ENCODE measurements at places on chromosomes 12 and 14. TPM values are rescaled to one million over a fixed set of nuclear protein-coding genes. Genes with fewer than 3 reads are reported as not detected.

GRCh38 chr12:27779920-27780611 is at the start of the genes KLHL42 and MANSC4:
Gene KLHL42, plus strand, starts transcription at chr12:27780233. Its CDS starts 98 bp downstream, at chr12:27780331.
Gene MANSC4, minus strand, starts transcription at chr12:27780236. Its CDS starts 8,960 bp downstream, at chr12:27771276.
- H3K27ac ChIP-seq = peak within 1 kb of the TSS; percentile 85
- peak; percentile 54 for DNase-seq
- no peaks in the 10 kb centered on the region for H3K27me3 ChIP-seq
- H3K4me1 ChIP-seq = peaks cover 14% of the 10 kb centered on the region

DNA sequence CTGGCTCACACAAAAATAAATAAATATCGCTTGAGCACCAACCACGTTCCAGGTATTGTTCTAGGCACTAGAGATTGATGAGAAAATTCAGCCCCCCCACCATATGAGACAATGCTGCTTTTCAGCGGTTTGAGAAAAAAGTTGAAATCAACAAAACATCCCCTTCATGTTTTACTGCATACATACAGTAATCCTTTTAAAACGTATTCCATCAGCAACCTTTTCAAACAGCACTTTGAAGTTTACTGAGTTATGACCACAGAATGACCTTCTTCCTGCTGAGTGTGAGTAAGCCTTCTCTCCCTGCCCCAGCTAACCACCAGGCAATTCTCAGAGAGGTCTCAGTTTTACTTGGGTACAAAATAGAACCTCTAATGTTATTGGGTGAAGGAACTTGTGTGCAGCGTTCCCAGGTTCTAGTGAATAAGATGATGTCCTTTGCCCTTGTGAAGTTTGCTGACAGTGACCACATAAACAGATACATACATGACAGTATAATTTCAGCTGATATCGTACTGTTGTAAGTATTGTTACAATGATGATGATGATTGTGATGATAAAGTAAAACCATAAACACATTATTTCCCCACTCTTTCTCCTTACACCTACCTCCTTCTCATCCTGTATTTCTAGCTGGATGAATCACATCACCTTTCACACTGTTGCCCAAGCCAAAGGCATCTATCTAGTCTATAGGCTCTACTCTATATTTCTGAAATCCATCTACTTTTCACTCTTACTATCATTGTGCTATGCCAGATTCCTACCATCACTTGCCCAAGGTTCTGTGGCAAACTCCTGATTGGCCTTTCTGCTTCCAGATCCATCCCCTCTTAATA is 124.4 kb upstream of the KRR1 start:
- no peak overlapping the region for H3K27ac ChIP-seq
- H3K4me3 ChIP-seq = no peak overlapping the region
- H3K4me1 ChIP-seq = no peaks in the 10 kb centered on the region
- no peaks in the 10 kb centered on the region for H3K36me3 ChIP-seq
- DNase-seq = no peak
- no peaks in the 10 kb centered on the region for H3K27me3 ChIP-seq

DNA sequence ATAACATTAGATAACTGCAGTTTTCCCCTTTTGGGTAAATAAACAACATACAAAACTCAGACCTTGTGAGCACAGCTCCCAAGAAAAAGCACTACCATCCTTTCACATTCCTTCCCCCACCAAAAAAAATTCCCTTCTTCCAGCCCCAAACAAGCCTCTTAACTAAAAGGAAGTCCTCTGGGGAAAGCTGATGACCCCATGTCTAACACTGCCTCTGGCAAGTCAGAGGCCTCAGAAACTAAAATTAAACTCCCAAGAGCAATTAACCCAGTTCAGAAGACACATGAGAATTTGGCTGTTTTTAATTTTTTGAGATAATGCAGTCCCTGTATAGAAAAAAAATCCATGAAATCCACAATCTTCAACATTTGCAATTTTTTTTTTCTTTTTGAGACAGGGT is 127.7 kb downstream of the SPTSSA start:
- no peak for DNase-seq
- H3K27ac ChIP-seq = no peak overlapping the region
- H3K4me1 ChIP-seq = peaks cover 14% of the 10 kb centered on the region
- H3K4me3 ChIP-seq = no peak overlapping the region
- H3K27me3 ChIP-seq = no peaks in the 10 kb centered on the region

GRCh38 chr14:44756554-44756953 is 205.2 kb downstream of the KLHL28 start:
- no peaks in the 10 kb centered on the region for H3K36me3 ChIP-seq
- H3K27me3 ChIP-seq = no peaks in the 10 kb centered on the region
- H3K4me1 ChIP-seq = no peaks in the 10 kb centered on the region
- no peak for DNase-seq
- H3K27ac ChIP-seq = no peak overlapping the region

- H3K4me1 ChIP-seq = peaks cover 1% of the 10 kb centered on the region
- DNase-seq = no peak
- no peak overlapping the region for H3K27ac ChIP-seq
- H3K27me3 ChIP-seq = no peaks in the 10 kb centered on the region
- peaks cover 26% of the 10 kb centered on the region for H3K36me3 ChIP-seq
Measured at GRCh38 chr14:101888182-101888581, 76.2 kb upstream of the DYNC1H1 start.

DNA sequence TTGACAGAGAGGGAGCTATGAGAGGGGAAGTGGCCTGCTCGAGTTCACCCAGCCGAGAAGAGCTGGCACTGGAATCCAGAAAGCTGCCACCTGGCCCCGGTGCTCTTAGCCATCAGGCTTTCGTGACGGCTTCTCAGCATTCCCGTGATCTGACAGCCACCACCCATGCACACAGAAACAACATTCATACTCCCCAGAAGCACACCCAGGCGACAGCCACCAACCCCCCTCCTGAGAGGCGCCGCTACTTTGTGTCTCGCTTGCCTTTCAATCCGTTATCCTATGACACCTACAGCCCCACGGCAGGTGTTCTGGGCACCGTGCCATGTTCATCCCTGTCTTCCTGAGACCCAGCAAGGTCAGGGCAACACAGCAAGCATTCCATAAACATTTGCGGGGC is 31.4 kb downstream of the PSMC1 start:
- DNase-seq = no peak
- H3K4me1 ChIP-seq = no peaks in the 10 kb centered on the region
- H3K27ac ChIP-seq = no peak overlapping the region
- H3K36me3 ChIP-seq = no peaks in the 10 kb centered on the region
- H3K4me3 ChIP-seq = no peak overlapping the region

GRCh38 chr12:31989571-31990362 is 30.6 kb downstream of the RESF1 start:
- H3K27me3 ChIP-seq = no peaks in the 10 kb centered on the region
- peaks cover 24% of the 10 kb centered on the region for H3K4me1 ChIP-seq
- no peak for DNase-seq
- H3K4me3 ChIP-seq = peak overlapping the region; percentile 5
- peak overlapping the region; percentile 23 for H3K27ac ChIP-seq

DNA sequence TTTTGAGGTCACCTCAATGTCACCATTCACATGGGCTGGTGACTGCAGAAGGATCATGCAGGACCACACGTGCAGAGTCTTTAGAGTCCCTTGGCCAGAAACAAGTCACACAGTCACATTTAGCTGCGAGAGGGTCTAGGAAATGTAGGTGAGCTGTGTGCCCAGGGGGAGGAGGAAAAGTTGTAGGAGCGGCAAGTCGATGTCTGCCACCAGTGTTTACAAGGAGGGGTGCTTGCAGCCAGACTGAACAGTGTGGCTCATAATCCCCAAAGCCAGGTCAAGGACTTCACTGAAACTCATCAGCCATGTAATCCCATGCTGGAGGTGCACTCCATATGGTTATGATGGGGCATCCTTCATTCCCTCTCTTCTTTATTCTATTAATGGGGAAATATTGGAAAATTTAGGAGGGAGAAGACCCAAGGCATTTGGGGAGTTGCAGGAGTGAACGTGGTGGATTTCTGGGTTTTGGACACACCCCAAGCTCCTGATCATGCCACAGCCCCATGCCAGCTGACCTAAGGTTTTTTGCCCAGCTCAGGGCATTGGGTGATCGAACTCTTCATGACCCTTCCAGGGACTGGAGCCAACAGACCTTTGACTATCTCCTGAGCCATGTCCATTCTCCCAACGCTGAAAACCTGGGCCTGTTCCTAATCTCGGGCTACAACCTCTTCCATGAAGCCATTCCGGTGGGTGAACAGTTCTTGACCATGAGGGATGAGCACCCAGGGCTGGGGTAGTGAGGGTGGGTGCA is 7.2 kb downstream of the DAO start:
- no peaks in the 10 kb centered on the region for H3K36me3 ChIP-seq
- DNase-seq = no peak
- H3K4me3 ChIP-seq = no peak overlapping the region
- no peaks in the 10 kb centered on the region for H3K4me1 ChIP-seq
- H3K27ac ChIP-seq = no peak overlapping the region
- no peaks in the 10 kb centered on the region for H3K27me3 ChIP-seq

- H3K4me1 ChIP-seq = peaks cover 13% of the 10 kb centered on the region
- no peak overlapping the region for H3K4me3 ChIP-seq
- peaks cover 2% of the 10 kb centered on the region for H3K36me3 ChIP-seq
- no peak for DNase-seq
- H3K27me3 ChIP-seq = no peaks in the 10 kb centered on the region
- H3K27ac ChIP-seq = peak overlapping the region; percentile 52
Measured at GRCh38 chr12:7859552-7859951, 13.2 kb downstream of the SLC2A14 start.

TOMM20L gene
- total RNA-seq = not detected

SMAGP gene
- 5.5 TPM for total RNA-seq

CAPRIN2 gene
- 49.4 TPM for total RNA-seq

VWF gene
- 0.60 TPM for total RNA-seq

ARHGAP9 gene
- 291 TPM for total RNA-seq

DTX3 gene
- total RNA-seq = 36.3 TPM

ALKBH1 gene
- total RNA-seq = 20.8 TPM

RTN1 gene
- total RNA-seq = not detected
